ENCODE measurements at places on chromosomes 2 and 18.

- DNase-seq = no peak
Measured at GRCh38 chr2:66853585-66853984, 418.7 kb downstream of the MEIS1 start.

- no peak for DNase-seq
Measured at GRCh38 chr2:37375741-37376288, 31.4 kb downstream of the QPCT start.

DNA sequence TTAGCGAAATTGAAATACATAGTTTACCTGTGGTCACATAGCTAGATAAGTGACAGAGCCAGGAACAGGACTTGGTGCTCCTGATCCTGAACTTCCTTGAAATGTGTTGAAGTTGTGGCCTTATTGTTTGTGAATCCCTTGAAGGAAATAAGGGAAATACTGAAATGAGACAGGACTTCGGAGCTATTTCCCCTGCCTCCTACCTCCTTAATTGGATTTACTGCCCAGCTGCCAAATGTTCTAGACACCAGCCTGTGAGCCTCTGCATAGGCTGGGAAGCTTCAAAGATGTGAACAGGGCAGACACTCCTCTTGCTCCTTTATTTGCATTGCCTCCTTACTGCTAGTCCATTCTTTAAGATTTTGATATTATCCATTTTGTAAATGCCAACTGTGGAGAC lies 135.2 kb downstream of the PRPF40A start:
- DNase-seq = no peak

DNA sequence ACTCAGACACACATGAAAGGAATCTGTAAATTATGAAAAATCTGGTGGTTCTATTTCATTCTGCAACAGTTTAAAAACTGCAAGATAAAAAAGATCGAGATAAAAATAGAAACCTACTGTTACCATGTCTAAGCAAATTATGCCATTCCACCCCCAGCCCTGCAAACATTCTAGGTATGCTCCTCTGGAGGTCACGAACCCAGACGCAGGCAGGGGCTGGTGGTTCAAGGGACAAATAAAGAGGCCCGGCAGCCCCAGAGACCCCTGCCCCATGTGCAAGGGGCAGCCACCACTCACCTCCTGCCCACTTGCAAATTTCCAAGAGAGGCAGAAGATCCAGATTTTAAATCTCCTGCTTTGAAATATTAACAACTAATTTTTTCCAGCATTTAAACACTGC lies 210.5 kb downstream of the ANAPC1 start:
- DNase-seq = no peak

Measured in activated T-cell treated with anti-CD3 and anti-CD28 coated beads for 1 hour (primary cell).